ENCODE measurements at places on chromosomes 11 and 22.

GRCh38 chr11:10117709-10118351 lies 176.2 kb downstream of the SBF2 start:
- no peak for DNase-seq

DNA sequence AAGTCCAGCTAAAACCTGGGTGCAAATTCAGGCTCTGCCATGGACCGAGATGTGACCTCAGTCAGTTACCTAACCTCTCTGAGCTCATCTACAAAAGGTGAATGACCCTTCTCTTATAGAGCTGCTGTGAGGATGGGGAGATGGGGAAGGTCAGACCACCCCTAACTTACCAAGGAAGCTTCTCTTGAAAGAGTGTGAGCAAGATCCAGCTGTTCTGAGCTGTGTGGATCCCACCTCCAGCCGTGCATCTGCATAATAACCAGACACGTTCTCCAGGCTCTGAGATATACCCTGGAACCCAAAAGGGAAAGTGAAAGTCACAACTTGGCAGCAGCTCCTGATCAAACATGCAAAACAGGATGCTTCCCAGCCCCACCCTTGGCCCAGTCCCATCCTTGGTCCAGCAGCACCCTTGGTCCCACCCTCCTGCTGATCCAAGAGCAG lies at the start of gene APOL3:
TSS of gene APOL3 (minus strand) at position 257 of the 444 bp plus-strand sequence. CDS start 11,700 bp downstream, outside the sequence.
- DNase-seq, result no peak

DNA sequence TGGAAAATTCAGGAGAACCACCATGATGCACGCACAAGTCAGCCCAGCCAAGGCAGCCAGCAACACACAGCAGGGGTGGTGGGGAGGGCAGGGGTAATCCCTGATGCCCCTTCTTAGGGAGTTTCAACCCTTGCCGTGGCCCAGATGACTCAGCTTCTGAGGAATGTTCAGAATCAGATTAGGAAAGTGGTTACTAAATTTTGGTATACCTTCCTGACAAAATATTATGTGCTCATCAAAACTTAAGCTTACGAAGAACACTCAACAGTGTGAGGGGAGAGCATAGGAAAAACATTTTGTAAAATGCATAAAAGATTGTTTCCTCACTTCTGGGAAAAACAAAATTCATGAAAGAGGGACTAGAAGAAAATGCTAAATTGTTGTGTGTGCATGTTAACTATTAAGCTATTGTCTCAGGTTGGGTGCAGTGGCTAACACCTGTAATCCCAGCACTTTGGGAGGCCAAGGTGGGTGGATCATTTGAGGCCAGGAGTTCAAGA lies 32.1 kb downstream of the SERPIND1 start:
- no peak for DNase-seq

DNA sequence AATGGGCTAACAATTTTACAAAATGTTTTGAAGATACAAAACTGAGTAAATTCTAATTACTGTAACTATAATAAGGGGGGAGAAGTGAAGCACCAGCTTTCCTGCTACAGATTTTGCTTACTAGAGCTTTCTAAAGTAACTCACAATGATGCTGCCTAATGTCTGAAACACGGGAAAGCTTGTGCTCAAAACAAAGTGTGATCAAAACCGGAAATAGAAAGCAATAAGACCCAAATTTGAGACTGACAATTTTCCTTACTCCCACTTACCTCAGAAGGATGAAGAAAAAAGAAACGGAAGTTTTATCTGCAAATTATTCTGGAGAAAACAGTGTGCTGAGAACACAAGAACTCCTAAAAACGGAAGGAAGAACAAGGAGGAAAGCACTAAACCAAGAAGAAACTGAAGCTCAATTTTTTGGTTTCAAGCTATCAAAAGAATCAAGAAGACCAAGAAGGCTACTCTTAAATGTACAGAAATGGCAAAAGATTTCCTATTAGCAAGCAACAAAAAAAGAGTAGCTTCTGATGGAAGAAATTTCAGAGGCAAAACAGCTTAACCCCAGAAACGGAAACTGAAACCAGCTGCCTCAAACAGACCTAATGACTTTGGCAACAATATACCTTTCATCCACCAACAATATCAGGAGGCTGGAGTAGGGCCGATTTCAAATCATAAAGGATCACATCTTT lies 33.4 kb downstream of the AMBRA1 start:
- peak; percentile 52 for DNase-seq

- no peak for DNase-seq
Observed at GRCh38 chr11:108466405-108466804, 924 bp downstream of the C11orf65 start.

GRCh38 chr11:12376259-12377081 lies 901 bp upstream of the PARVA start:
- no peak for DNase-seq

- no peak for DNase-seq
Observed at GRCh38 chr11:70205766-70206165, 2.7 kb downstream of the FADD start.

GRCh38 chr11:126969865-126970479 lies 30.6 kb downstream of the KIRREL3 start:
- DNase-seq, result peak; percentile 65

DNA sequence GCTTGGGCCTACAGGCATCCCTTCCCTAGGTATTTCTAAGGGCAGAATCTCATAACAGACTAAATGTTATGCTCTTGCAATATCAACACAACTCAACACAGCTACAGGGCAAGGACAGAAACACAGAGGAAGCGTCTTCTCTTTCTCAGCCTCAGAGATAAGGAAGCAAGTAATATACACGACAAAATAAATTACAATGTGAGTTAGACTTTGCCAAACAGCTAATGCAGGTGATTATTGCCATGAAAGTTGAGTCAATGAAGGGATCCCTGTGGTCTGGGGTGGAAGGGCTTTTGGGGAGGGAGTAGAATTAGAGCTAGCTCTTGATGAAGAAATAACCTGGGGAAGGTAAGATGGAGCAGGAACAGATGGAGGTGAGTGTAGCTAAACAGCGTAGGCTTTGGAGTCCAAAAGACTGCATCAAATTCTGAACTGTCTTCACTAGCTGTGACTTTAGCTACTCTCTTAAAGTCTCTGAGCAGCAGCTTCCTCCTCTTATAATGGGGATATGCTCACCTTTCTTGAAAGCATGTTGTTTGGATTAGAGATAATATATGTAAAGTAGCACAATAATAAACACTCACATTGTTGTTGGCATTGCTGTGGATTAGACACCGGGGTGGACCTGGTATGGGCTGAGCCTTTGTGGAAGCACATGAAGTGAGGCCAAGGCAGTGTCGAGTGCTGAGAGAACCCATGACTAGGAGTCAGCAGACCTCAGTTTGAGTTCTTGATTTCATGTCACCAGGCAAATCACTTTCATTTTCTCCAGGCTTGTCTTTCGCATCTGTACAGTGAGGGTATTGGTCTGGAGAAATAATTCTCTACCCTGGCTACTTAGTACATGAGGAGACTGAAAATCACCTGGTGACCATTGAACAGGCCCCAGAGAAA lies 41.0 kb upstream of the AQP11 start:
- DNase-seq, result no peak

DNA sequence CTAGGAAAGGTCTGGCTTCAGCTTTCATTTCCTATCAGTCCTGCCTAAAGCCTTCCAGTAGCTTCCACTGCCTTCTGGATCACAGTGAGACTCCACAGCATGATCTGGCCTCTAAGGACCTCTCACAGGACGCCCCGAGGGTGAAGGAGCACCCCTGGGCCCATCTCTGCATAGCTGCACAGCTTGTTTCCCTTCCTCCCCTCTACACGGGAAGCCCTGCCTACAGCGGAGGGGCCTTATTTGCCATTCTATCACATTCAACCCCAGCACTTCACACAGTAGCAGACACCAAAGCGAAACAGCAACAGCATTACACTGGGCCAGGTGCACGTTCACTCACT lies 162.3 kb upstream of the GRK3 start:
- no peak for DNase-seq

DNA sequence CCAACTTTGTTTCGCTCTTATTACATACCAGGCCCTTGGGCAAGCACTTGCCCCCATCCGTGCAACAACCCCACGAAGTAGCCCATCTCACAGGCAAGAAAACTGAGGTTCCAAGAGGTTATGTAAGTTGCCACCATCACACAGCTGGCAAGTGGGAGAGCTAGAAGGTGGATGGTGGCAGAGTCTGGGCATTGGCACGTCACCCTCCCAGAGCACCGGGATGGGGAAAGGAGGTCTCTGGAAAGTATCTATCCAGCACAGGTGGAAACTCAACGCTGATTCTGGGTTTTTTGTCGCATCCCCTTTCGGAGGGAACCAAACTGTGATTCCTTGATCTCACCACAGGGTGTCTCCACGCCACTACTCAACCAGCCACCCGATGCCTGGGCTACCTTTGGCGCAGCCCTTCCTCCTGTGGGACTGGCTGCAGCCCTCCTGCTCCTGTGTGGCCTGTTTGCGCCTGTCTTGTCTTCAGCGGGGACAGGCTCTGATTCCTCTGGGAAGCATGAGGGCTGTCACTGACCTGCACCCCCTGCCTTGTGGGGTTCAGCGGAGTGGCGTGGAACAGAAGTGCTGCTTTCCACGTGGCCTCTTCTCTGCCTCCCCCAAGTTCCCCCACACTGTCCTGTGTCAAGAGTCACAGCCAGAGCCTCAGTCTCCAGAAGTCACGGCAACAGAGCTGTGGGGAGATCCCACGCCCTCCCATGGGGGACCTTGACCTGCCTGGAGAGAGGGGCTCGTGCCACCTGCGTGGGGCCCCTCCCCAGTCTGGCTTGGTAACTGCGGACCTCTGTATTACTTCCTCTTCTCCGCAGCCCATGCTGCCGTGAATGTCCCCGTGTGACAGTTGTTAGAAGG lies 34.4 kb upstream of the TRIM29 start:
- peak; percentile 71 for DNase-seq

DNA sequence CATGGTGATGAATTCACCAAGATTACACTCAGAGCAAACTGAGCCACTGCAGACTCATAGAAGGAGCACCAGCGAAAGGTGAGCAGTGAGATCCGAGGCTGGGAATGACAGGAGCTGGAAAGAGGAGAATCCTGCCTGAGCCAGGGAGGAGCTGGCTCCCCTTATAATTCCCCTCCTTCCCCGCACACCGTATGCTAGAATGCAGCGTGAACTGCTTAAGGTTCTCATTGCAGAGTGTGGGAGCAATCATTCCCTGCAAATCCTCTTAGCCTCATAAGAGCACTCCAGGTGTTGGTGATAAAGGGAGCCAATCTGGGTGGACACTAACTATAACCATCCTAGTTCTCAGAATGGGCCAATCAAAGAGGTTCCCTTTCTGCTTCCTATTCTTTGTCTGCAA lies 127.6 kb upstream of the TEAD1 start:
- no peak for DNase-seq

GRCh38 chr11:20000351-20001134 lies 159.7 kb downstream of the DBX1 start:
- peak; percentile 50 for DNase-seq

GRCh38 chr11:130066338-130066737 lies 3.4 kb upstream of the APLP2 start:
- DNase-seq, result no peak

DNA sequence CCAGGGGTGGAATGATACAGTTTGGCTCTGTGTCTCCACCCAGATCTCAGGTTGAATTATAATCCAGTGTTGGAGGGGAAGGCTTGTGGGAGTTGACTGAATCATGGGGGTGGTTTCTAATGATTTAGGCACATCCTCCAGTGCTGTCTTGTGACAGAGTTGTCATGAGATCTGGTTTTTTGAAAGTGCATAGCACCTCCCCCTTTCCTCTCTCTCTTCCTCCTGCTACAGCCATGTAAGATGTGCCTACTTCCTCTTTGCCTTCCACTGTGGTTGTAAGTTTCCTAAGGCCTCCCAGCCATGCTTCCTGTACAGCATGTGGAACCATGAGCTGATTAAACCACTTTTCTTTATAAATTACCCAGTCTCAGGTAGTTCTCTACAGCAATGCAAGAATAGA lies 45.1 kb downstream of the THAP12 start:
- no peak for DNase-seq

- DNase-seq, result no peak
Observed at GRCh38 chr22:17795661-17796548, 21.6 kb upstream of the BID start.

GRCh38 chr11:3939211-3939610 lies 83.7 kb downstream of the STIM1 start:
- no peak for DNase-seq

DNA sequence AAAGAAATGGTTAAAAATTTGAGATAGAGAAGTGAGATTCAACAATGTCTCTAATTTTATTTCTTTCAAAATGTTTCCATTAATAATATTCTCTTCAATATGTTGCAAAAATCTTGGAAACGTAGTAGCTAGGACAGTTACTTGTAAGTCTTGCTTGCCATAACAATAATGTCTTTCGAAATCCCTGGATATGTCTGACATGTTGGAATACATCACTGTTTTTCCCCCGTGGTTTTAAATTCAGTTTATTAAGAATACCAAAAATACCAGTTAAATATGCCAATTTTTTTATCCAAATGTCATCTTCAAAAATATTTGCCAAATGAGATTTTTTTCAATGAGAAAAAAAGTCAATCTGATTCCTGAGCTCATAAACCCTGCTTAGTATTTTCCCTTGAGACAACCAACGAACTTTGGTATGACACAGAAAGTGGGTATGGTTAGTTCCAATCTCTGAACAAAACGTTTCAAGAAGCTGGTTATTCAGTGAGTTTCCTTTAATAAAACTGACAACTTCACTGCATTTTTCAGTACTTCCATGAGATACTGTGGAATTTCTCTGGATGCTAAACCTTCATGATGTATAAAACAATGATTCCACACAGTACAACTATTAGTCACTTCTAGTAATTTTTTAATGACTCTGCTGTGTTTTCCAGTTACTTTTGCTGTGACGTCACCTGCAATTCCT lies 36.7 kb upstream of the AMPD3 start:
- DNase-seq, result no peak

DNA sequence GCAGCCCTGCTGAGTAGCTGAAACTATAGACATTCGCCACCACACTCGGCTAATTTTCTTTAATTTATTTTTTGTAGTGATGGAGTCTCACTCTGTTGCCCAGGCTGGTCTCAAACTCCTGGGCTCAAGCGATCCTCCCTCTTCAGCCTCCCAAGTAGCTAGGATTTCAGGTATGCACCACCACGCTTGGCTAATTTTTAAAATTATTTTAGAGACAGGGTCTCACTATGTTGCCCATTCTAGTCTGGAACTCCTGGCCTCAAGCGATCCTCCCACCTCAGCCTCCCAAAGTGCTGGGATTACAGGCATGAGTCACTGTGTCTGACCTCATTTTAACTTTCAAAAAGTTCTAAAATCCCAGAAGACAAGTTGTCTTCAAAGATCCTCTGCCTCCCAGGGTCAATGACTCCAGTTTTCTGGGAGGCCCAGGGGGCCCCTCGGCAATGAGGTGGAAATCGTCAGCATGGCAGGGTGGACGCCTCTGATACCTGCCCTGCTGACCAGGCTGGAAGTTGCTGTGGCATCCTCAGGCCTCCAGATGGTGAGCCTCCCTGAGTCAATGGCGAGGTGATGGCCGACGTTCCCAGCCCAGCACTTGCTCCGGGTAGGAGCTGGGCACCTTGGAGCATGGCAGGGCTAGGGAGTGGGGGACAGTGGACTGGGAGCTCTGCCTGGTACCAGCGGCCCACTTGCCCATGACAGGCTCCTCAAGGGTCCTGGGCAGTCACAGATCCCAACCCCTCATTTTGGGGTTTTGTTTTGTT lies 31.1 kb downstream of the RPL3 start:
- no peak for DNase-seq
